ENCODE measurements at places on chromosomes 7 and 10.

- DNase-seq, result no peak
Measured at GRCh38 chr10:94623572-94623971, 60.0 kb upstream of the CYP2C18 start.

GRCh38 chr10:100232101-100232500 is 2.7 kb upstream of the CHUK start:
- no peak for DNase-seq

DNA sequence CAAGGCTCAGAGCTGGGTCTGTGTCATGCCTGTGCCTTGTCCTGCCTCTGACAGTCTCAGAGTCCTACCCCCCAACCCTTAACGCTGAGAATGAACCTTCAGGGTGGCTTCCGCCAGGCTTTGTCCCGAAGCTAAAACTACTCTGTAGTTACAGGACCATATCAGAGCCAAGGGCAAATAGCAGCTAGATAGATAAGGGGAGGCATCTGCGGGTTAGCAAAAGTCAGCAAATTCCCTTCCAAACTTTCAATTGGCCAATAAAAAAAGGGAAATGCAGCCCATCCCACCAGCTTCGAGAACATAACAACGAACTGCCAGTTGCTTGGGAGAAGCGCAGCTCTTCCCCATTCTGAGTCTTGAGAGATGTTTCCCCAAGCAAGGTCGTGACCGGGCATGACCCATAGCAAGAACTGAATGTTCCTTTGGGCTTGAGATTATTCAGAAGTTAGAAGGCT is 17.7 kb downstream of the CCL24 start:
- DNase-seq, result no peak

- no peak for DNase-seq
Measured at GRCh38 chr7:137269240-137269639, 74.3 kb downstream of the PTN start.

DNA sequence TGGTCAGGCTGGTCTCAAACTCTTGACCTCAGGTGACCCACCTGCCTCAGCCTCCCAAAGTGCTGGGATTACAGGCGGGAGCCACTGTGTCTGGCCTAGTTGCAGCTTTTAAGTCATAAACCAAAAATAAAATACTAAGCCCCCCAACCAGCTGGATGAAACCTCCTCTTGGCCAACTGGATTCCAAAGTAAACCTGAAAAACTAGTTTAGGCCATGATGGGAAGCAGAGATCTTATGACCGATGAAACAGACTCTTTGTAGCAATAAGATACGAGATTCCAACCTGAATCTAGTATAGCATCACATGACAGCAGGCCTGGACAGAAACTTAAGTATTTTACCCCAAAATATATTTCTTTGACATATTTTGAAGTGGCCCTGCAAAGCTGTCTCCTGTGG is 9.1 kb upstream of the MCM10 start:
- DNase-seq, result no peak
